Activated T-cell treated with anti-CD3 and anti-CD28 coated beads for 48 hours (primary cell): ENCODE measurements at places on chromosomes 5 and 9.
A peak's percentile ranks its signal among the peaks of the same experiment; 100 is the strongest.

DNA sequence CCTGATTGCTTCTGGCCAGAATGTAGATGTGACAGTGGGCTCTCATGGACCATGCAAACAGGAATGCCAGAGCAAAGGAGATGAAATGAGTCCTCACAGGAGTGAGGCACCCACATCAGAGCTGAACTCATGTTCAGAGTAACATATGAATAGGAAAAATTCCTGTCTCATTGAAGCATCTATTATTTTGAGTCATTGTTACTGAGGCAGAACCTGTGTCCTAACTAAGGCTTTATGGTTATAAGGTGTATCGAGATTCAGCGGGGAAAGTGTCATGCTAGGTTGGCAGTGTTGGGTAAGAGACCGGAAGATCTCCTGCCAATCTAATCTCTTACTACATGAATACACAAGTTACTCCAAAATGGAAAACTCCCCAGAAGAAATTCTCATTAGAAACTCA lies 304.1 kb downstream of the TRPM3 start:
- no peak for DNase-seq

DNA sequence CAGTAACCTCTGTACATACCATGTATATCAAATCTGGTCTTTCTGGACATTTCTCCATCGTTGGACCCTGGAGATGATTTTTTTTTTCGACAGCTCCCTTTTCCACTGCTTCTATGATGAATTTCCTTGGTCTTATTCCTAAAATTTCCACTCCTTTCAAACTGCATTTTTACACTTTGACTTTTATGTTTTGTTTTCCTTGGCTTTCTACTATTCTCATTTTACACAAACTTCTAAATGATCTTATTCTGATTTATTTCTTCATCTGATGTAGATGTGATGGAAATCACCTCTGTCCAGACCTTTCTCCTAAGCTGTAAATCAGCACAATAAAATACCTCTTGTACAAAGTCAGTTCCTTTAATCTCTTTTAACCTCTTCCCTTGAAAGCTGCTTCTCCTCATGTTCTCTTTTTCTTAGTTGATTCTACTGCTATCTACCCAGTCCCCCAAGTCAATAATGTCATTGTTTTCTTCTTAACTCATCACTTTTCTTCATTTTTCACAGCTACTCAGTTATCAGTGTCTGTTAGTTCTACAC lies 48.7 kb upstream of the TUSC1 start:
- DNase-seq = no peak

GRCh38 chr9:20725675-20726074 lies 41.6 kb downstream of the FOCAD start:
- no peak for DNase-seq

DNA sequence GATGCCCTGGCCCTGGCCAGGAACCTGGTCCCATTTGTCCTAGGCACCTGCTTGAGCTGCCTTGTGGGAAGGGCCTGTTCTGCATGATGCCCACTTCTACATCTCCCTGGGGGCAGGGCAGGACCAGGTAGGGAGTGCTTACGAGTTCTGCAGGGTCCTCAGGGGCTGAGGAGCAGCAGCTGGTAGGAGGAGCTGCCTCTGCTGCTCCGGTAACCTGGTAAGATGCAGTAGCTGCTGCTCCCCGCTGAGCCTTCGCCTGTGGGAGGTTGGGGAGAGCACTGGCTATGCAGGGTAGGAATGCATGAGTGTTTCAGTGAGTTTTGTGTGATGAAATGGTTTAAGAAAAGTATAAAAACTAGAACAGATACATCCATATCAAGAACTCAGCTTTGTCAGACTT lies 13.6 kb downstream of the LRRC8A start:
- DNase-seq = no peak

GRCh38 chr9:106468431-106468830 lies 394.5 kb upstream of the ZNF462 start:
- no peak for DNase-seq

- DNase-seq = no peak
Observed at GRCh38 chr5:54363669-54364068, 53.3 kb upstream of the ARL15 start.

- no peak for DNase-seq
Observed at GRCh38 chr9:75229605-75230332, 141.5 kb downstream of the OSTF1 start.

GRCh38 chr9:121587863-121588262 lies 63.6 kb upstream of the DAB2IP start:
- no peak for DNase-seq

GRCh38 chr5:83726912-83727311 lies 6.3 kb upstream of the HAPLN1 start:
- no peak for DNase-seq

GRCh38 chr9:79955300-79955699 lies 383.5 kb downstream of the TLE4 start:
- DNase-seq = peak; percentile 4

DNA sequence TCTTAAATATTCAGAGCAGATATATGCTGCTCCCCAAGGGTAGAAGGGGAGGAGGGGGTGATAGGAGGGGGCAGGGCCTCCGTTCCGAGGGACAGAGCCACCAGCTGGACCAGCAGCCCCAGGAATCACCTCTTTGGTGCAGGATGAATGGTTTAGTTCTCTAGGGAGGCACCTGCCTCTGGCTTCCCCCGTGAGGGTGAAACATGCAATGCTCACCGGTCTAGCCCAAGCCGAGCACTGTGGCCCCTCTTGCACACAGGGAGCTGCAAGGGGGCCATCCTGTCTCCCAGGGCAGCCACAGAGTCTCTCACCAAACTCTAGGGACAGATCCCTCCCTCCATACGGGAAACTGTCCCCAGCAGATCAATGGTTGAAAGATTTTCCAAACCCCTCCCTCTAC lies 163.7 kb downstream of the DAB2IP start:
- DNase-seq = no peak

DNA sequence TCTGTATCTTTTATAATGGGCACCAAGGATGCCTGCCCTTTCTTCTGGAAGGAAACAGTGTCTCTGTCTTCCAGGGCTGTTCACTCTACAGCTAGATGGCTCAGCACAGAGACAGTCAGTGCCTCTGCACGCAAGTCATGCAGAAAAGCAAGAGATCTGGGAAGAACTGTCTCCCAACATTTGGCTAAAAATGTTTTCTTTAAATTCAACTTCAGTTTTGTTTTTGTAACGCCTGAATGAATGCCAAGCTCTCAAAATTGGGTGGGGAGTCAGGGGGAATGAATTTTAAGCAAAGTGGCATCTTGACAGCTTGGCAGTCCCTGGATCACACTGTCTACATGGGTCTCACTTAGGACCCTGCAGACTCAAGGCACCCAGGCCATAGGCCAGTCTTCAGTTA lies 12.6 kb downstream of the OLFML2A start:
- no peak for DNase-seq

GRCh38 chr9:9753266-9753665 lies 859.5 kb downstream of the PTPRD start:
- no peak for DNase-seq

DNA sequence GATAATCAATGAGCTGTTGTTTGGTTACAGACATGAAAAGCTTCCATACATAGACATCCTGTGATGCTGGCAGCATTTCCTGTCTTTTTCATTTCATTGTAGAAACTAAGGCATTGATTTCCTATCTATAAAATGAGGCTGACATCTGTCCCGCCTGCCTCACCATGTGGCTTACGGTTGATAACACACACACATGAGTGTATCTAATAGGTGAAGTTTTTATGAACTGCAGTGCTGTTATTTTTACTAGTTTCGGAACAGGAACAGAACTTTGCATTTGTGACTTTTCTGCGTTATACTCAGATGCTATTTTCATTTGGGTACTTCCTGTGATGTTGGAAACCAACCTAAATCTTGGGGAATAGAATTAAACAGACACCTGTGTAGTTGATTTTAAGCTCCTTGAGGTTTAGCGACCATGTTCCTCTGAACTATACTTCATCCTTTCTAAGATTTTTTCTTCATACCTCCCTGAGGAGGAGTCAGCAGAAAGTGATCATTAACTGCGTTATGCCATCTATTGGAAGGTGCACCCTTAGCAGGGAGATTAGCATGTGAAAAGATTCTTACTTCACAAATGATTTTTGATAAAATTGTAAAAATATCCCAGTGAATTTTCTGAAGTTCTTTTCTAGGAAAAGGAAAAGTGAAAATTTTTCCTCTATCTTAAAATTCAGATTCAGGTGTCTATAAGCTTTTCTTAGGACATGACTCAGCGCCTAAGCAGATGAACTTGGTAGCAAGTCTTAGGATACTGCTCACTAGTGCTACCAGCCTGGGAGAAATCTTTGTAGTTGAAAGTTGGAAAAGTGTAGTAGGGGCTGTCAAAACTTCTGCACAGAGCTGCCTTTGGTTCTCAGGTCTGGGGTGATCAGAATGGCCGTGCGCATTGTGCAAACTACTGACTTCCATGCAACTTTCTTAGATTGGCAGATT lies 134.5 kb downstream of the TRIO start:
- DNase-seq = no peak

DNA sequence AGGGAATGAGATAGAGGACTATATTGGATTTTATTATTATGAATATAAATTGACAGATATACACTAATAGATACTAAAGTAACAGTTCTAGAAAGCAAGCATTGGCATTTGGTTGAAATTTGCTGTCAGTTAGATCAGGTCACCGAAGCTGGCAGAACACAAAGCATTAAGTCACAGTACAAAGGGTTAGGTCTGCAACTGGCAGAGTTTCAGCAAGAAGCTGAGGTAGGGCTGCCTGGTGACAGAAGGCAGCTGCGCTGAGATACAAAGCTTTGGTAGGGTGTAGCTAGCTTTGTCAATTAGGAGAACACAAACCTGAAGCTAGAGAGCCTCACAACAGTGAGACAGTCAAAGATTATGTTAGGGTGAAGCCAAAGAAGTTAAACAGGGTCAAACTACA lies 6.3 kb upstream of the CSNK1G3 start:
- no peak for DNase-seq

DNA sequence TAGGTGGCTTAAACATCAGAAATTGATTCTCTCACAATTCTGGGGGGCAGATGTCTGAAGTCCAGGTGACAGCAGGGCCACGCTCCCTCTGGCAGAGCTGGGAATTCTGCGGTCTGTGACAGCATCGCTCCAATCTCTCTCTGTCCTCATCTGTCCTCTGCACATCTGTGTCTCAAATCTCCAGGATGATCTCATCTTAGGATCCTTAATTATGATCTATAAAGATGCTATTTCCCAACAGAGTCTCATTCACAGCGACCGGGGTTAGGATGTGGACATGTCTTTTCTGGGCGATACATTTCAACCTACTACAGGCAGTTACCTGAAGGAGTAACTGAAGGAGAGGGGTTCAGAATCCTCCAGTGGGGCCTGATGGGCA lies 31.4 kb downstream of the ANKRD33B start:
- no peak for DNase-seq

DNA sequence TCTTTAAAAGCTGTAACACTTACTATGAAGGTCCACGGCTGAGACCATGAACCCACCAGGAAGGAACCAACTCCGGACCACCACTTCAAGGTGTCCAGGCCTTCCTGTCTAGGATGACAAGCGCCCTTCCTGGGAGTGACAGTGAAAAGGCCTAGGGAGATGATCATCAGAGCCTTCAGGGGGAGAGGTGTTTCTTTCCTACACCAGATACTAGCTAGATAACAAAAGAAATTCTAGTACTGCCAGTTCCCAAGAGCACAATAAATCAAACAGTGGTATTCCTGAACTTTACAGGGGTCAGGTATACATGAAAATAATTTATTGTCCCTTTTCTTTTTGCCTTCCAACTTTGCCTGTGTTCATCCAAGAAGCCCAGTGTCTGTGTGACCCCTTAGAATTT lies 94.2 kb upstream of the NFIL3 start:
- no peak for DNase-seq

- DNase-seq = no peak
Observed at GRCh38 chr5:69276422-69277174, 41.9 kb downstream of the CDK7 start.

DNA sequence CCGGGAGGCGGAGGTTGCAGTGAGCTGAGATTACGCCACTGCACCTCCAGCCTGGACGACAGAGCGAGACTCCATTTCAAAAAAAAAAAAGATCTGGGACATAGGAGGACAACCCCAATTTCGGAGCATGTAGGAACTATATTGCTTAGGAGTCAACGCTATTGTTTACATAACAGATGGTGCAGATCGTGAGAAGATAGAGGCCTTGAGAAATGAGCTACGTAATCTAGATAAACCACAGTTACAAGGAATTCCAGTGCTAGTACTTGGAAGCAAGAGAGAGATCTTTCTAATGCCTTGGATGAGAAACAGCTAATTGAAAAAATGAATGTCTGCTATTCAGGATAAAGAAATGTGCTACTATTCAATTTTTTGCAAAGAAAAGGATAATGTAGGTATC lies 20.3 kb downstream of the TBC1D2 start:
- no peak for DNase-seq

DNA sequence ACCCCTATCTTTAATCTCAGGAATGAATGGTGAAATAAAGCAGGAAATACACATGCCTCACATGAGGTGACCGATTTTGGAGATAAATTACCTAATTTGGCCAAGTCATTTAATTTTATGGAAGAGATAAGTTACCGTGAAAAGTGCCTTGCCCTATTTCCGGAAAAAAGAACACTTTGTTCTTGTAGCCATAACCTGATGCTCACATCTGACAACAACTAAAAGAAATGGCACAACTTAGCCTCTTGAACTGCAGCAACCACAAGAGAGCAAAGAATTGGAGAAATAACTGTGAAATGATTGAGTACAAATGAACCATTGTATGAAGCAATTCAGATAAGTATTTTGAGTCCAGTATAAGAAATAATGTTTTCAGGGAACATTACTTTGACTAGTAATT lies 628.1 kb upstream of the TYRP1 start:
- no peak for DNase-seq

DNA sequence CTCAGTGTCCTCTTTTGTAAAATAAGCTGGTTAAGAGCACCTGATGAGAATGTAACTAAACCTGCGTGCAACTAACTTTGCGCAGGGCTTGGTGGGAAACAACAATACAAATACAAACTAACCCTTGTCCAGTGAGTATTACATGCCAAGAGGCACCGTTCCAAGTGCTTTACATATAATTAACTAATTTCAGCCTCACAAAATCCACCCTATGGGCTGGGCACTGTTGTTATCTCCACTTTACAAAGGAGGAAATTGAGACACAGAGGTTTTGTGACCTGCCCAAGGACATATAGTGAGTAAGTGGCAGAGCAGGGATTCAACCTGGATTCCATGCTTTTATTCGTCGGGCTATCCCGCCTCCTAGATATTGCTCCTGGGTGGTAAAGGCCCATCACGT lies 26.2 kb upstream of the TNIP1 start:
- no peak for DNase-seq
